ENCODE measurements at places on chromosomes 3 and 15.

GRCh38 chr3:23611737-23612295 lies 193.9 kb upstream of the UBE2E1 start:
- peak; percentile 16 for DNase-seq

GRCh38 chr15:98964466-98965133 lies 43.0 kb downstream of the PGPEP1L start:
- no peak for DNase-seq

DNA sequence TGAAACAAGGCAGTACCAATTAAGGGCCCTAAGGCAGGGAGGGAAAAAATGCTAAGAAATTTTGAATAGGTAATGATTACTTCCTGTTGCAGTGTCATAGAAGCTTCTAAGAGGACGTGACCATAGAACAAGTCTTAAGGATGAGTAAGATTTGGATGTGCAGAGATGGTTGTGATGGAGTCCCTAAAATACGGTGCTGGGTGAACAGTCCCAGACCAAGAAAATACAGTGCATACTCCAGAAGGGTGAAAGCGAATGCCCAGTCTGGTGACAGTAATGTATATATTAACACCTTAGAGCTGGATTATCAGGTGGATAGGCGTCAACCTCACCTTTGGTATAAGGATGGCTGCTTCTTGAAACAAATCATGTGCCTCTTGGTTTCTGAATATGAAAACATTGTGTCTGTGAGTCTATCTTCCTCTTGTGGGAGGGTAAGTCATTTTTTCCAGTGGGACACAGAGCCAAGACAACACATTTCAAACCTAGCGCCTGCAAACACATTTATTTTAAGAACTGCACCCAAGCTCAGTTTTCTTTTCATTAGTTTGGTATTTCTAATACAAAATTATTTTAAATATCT lies 101.2 kb upstream of the TP63 start:
- no peak for DNase-seq

- no peak for DNase-seq
These were observed 18.6 kb downstream of the SSUH2 start for GRCh38 chr3:8625991-8626390.
